Fibroblast of lung (primary cell): ENCODE measurements at places on chromosomes 7 and 10. TPM values are rescaled to one million over a fixed set of nuclear protein-coding genes. Genes with fewer than 3 reads are reported as not detected.

The OR2A5 gene
- not detected in 2 replicates for total RNA-seq

The ADAMTS14 gene
- total RNA-seq, result 1.8 and 4.1 TPM in 2 replicates

The C1QL3 gene
- total RNA-seq, result 0.17 TPM in 1 of 2 replicates, not detected in the other

DNA sequence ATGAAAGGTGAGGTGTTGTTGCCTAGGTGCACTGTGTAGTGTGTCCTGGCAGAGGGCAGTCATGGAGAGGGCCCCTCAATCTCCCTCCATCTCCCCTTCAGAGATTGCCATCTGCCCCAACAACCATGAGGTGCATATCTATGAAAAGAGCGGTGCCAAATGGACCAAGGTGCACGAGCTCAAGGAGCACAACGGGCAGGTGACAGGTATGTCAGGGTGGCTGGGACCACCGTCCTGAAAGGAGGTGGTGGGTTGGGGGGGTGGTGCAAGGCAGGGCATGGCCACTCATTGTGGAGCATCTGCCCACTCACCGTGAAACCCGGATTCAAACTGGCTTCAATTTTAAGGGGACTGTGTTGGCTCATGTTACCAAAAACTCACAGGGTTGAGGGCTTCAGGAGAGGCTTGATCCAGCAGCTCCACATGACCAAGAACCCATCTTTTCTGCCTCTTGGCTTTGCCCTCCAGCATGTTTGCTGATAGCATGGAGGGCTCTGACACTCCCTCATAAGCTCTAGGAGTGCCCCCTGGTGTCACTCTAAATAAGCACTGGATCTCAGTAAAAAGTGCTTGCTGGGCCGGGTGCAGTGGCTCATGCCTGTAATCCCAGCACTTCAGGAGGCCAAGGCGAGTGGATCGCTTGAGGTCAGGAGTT is 12.2 kb downstream of the ARPC1B start:
- H3K36me3 ChIP-seq, result peaks cover 39% of the 10 kb centered on the region
- H3K4me1 ChIP-seq, result no peaks in the 10 kb centered on the region
- no peak overlapping the region for H3K4me3 ChIP-seq
- peak; percentile 51 for DNase-seq
- no peak overlapping the region for H3K27ac ChIP-seq
- H3K27me3 ChIP-seq, result no peaks in the 10 kb centered on the region

- H3K36me3 ChIP-seq, result no peaks in the 10 kb centered on the region
- no peaks in the 10 kb centered on the region for H3K27me3 ChIP-seq
- H3K4me3 ChIP-seq, result no peak overlapping the region
- DNase-seq, result no peak
Measured at GRCh38 chr10:68870061-68870460, 31.1 kb upstream of the DDX50 start.

DNA sequence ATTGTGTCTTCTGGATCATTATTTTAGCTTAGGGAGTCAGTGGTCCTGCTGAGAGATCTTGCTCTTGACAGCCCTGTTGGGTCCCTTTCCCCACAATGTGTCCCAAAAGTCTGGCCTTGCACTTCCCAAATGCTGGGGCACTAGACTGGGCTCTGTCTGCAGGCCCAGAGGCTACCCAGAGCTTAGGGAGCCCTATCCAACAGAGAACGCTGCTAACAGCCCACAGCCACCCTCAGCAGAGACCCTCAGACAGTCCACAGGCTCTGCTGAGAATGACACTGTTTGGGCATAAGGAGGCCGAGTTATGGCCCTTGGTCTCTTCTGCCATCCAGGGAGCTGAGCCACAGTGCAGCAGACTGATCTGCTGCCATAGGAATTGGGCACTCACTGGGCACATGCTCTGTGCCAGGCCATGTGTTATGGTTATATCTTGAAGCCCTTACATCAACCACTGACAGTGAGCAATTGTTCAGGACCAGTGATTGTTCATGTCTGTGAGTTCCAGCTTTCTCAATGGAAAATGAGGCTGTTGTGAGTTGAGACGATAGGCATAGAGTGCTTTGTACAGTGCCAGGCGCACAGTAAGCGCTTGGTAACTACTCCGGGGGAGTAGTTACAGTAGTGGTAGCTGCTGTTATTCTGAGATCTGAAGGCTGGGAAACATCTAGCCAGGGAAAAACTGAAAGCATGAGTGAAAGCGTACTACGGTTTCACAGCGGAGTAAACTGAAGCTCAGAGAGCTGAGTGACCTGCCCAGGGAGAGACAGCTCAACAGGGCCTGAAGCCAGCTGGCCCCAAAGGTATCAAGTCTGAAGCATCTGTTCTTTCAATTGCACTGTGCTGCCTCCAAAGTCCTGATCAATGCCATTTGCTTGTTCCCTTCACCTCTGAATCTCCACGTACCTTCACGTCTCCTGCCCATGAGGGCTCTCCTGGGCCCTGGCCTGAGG is 77.6 kb upstream of the PRLHR start:
- no peaks in the 10 kb centered on the region for H3K27me3 ChIP-seq
- peaks cover 2% of the 10 kb centered on the region for H3K36me3 ChIP-seq
- H3K27ac ChIP-seq, result no peak overlapping the region
- DNase-seq, result no peak
- H3K4me3 ChIP-seq, result no peak overlapping the region
- H3K4me1 ChIP-seq, result peaks cover 3% of the 10 kb centered on the region

DNA sequence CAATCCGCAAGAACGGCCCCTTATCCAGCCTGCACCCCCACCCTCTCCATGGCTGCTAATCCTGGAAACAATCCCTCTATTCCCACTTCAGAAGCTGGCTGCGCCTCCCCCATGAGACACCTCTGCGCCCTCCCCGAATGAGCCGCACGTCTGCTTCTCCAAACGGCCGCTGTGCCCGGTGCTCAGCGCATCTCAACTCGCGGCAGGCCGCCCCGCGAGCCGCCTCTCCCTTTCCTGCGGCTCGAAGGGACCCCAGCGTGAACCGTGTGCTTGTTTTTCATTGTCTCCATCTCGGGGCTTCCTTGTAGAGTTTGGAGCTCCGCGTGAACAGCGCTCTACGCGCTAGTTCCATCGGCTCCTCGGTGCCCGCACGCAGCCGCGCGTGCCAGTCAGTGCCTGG is 20.8 kb upstream of the FXYD4 start:
- no peaks in the 10 kb centered on the region for H3K36me3 ChIP-seq
- H3K4me1 ChIP-seq, result no peaks in the 10 kb centered on the region
- no peak overlapping the region for H3K27ac ChIP-seq
- DNase-seq, result no peak

GRCh38 chr7:71184136-71184535 is 52.2 kb downstream of the GALNT17 start:
- H3K36me3 ChIP-seq, result no peaks in the 10 kb centered on the region
- no peaks in the 10 kb centered on the region for H3K27me3 ChIP-seq
- H3K4me3 ChIP-seq, result no peak overlapping the region
- no peak overlapping the region for H3K27ac ChIP-seq

DNA sequence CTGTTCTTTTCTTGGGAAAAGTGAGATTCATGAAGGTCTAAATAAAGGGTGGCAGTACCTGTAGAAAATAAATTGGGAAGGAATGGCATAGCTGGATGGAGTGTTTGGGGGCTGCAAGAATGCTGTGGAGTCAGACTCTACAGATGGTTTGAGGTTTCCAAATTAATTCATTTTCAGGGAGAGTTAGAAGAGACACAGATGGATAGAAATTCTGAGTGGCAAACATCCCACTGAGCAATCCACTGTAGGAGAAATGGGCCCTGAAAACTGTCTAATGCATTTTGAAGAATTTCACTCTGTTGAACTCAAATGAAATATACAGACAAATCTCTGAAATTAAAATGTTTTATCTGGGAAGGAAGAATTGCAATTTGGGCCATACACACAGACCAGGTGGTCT is 16.9 kb upstream of the NFE2L3 start:
- no peaks in the 10 kb centered on the region for H3K27me3 ChIP-seq
- DNase-seq, result no peak
- no peak overlapping the region for H3K27ac ChIP-seq
- H3K4me1 ChIP-seq, result no peaks in the 10 kb centered on the region
- no peaks in the 10 kb centered on the region for H3K36me3 ChIP-seq
